M059J (cell line): ENCODE measurements at places on chromosomes 11 and 22. TPM values are rescaled to one million over a fixed set of nuclear protein-coding genes. Genes with fewer than 3 reads are reported as not detected.

The SLC22A8 gene
- not detected in 2 replicates for total RNA-seq

The SF1 gene
- 83.7 and 138 TPM in 2 replicates for total RNA-seq

The DERL3 gene
- 0.44 and 0.49 TPM in 2 replicates for total RNA-seq

- no peak for DNase-seq
Measured at GRCh38 chr11:130886704-130887103, 29.6 kb downstream of the SNX19 start.

DNA sequence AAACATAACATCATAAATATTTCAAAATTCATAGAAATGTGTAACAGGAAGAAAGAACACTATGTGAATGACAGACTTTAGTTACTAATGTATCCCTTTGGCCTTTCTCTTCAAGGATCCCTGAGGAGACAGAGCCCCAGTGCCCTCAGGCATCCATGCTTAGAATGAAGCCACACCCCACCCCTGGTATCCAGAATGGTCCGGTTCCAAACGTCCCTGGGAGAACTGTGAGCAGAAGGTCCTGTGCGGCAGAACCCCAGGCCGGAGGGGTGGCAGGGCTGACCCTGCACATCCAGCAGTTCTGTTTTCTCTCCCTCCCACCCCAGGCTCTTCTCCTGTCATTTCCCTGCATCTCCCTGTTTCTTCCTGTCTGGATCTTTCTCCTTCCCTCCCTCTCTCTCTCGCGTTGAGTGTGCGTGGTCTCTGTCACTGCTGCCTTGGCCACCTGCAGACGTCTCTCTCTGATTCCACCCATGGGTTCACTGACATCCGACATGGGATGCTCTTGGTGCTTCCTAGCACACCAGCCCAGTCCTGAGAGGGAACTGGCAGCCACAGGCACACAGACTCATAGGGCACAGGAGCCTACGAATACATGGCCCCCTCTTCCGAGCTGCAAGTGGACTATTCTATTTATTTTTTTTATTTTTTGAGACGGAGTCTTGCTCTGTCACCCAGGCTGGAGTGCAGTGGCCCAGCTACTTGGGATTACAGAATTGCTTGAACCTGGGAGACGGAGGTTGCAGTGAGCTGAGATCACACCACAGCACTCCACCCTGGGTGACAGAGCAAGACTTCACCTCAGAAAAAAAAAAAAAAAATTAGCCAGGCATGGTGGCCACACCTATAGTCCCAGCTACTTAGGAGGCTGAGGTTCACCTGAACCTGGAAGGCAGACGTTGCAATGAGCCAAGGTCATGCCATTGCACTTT is 5.7 kb downstream of the RFPL1 start:
- peak; percentile 6 for DNase-seq

- DNase-seq, result no peak
Measured at GRCh38 chr22:22180738-22181285, 63.8 kb upstream of the VPREB1 start.

- DNase-seq, result peak; percentile 11
Measured at GRCh38 chr22:17087498-17088131, 2.8 kb downstream of the IL17RA start.

DNA sequence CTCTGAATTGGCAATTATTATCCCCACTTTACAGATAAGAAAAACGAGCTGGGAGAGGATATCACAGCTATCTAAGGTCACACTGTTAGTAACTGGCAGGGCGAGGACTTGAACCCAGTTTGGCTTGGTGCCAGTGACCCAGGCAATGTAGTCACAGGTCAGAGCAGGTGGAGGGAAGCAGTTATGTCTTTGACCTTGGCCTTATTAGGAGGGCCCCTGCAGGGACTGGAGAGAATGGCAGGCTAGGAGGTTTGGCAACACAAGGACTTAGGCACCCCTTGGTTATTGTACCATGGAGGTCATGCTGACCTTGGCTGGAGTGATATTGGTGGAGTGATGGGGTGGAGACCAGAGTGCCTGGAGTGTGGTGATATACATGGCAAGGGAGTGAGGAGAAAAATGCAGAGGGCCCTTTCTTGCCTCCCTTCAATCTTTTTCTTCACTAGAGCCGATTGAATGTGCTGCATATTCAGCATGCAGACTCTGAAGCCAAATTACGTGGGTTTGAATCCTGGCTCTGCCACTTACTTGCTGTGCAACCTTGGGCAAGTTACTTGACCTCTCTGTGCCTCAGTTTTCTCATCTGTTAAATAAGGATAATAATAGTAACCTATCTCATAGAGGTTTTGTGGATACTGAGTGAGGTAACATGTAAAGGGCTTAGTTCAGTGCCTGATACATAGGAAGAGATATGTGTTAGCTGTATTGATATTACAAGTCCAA is 92.7 kb upstream of the TBCEL start:
- DNase-seq, result no peak

The PDGFB gene
- total RNA-seq, result 4.5 and 7.2 TPM in 2 replicates

DNA sequence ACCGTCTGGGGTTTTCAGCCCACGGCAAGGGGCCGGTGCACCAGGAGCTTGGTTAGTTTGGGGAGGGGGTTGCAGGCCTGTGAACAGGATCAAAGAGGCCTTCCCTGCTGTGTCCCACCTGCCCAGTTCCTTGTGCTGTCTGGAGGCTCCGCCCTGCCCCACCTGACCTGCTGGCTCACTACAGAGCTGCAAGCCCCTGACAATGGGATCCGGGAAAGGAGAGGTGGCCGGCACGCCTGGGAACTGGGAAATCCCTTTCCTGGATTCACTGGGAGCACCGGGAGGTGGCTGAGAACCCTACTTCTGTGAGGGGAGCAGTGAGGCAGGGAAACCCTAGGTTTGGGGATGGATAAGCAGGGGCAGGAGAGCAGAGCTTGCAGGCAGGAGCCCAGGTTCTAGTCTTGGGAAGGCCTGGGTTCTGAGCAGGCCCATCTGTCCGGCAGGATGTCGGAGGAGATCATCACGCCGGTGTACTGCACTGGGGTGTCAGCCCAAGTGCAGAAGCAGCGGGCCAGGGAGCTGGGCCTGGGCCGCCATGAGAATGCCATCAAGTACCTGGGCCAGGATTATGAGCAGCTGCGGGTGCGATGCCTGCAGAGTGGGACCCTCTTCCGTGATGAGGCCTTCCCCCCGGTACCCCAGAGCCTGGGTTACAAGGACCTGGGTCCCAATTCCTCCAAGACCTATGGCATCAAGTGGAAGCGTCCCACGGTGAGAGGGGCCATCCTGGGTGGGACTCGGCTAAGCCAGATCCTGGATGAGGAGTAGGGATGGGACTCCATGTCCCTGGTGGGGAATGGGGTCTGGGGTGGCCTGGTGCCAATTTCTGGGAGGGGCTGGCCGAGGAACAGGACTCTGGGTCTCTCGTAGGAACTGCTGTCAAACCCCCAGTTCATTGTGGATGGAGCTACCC is 786 bp downstream of the CAPN1 start:
- peak; percentile 42 for DNase-seq

DNA sequence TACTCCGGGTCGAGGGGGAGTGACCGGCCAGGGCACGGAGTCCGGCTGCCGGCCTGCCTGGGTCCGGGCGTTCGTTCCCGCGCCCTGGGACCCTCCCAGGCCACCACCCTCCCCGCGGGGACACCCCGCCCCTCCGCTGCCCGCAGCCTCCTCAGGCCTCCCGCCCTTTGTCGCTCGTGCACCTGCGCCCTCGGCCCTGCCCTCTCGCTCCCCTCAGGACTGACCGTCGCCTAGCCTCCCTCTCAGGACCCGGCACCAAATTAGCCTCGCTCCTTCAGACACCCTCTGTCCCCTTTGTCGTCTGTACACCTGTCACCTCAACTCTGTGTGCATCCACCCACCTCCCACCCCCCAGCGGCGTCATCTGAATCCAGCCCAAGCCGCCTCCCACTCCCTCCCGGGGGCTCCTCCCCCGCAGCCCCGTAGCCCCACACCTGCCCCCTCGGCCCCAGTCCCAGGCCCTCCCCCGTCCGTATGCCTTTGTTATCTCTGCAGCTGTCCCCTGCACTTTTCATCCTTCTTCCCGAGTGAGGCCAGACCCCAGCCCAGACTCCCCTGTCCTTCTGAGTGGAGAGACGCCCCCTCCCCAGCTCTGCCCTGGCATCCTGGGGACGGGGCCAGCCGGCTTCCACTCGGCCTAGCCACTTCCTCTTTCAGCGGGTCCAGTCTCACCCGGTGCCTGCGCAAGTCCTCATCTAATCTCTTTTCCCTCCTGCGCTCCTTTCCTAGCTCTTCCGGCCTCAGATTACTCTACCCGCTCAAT is 643 bp downstream of the TIGD3 start:
- no peak for DNase-seq

The P2RX6 gene
- 2.1 and 3.6 TPM in 2 replicates for total RNA-seq

DNA sequence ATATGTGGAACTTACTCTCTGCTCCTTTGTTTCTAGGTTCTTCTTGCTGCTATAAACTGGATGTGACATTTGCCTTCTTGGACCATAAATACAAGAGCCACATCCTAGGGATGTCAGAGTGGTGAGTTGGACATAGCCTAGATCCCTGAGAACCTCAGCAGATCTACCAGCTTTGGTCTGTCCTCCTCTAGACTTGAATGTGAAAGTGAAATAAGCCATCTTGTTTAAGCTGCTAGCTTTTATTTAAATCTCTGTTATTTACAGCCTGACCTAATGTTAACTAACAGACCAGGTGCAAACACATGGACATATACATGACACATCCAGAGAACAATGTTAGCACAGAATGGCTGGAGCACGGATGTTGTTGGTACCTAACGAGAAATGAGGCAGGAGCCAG is 36.0 kb downstream of the SLN start:
- DNase-seq, result no peak

The TPH1 gene
- 0.64 TPM in 1 of 2 replicates, not detected in the other for total RNA-seq

The KRTAP5-8 gene
- total RNA-seq, result not detected in 2 replicates

GRCh38 chr11:9731256-9731655 is 67.4 kb downstream of the SWAP70 start:
- no peak for DNase-seq

DNA sequence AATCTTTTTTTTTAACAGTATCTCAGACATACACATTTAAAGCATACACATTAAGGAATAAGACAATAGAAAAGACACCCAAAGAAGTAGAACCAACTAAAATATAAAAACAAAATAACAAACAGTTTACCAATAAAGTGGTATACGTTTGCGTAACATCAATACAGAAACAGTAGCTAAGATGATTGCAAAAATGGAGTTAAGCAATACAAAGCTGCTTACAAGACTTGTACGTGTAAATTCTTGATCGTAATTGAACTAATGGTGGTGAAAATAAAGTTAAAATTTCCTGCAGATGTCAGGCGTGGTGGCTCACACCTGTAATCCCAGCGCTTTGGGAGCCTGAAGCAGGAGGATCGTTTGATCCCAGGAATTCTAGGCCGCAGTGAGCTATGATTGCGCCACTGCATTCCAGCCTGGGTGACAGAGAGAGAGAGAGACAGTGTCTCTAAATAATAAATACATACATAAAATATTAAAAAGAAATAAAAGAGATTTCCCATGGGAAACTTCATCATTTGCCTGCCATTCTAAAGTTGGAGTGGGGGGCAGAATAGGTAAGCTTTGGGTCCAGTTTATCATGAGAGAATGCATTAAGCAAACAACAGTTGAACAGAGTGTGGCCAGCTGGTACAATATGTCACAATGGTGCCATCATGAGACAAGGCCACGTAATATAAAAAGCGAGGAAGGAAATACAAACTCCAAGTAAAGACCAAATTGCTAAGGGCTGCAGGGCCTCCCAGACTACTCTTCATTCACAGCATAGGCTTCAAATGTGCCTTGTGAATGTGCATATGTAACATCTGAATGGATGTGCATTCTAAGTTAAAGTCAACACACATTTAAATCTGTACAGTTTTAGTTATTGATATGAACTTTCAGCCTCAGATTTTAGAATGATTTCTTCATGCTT is 38.9 kb upstream of the EED start:
- peak; percentile 13 for DNase-seq

- no peak for DNase-seq
Measured at GRCh38 chr22:46251266-46251665, 1.2 kb upstream of the CDPF1 start.

The OR52M1 gene
- total RNA-seq, result not detected in 2 replicates

GRCh38 chr22:50208939-50209892 is 8.4 kb downstream of the SELENOO start:
- DNase-seq, result no peak

The MCM5 gene
- total RNA-seq, result 54.9 and 88.6 TPM in 2 replicates

DNA sequence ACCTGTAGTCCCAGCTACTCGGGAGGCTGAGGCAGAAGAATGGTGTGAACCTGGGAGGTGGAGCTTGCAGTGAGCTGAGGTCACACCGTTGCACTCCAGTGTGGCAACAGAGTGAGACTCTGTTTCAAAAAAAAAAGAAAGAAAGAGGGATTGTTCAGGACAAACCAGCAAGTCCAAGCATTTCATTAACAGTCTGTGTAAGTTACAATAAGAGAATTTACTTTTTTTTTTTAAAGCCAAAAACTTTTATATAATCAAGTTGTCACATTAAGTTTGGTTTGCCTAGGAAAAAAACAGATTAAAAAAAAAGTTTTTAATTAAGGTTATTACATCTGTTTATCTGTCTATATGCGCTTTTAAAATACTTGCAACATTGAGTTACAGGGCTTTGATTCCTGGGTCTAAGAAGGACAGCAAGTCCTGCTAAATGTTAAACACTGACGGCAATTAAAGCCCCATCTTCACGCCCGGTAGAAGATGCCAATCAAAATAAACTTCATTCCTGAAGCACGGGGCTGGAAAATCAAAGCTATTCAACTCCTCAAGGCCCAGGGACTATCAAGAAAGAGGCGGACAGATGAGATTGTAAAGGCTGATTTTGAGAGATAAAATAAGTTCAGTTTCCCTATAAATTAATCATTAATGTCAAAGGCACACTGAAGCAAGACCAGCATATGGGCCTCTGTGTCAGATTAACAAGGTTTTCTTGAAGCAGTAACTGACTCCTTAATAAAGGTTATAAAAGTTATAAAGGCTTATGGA is 10.7 kb downstream of the TMEM138 start:
- DNase-seq, result no peak

The CLDN5 gene
- not detected in 2 replicates for total RNA-seq

The OR6T1 gene
- not detected in 2 replicates for total RNA-seq
